NCI-H460 (cell line): ENCODE measurements at places on chromosomes 5 and 9. TPM values are rescaled to one million over a fixed set of nuclear protein-coding genes. Genes with fewer than 3 reads are reported as not detected.

The SPINK5 gene
- not detected in 2 replicates for total RNA-seq

The TMEM215 gene
- not detected in 2 replicates for total RNA-seq

The ARL14EPL gene
- not detected in 2 replicates for total RNA-seq

The URM1 gene
- total RNA-seq: 52.5 and 64.7 TPM in 2 replicates

The FAM240B gene
- not detected in 2 replicates for total RNA-seq

The GCNT4 gene
- total RNA-seq: 0.06 and 0.22 TPM in 2 replicates

GRCh38 chr9:5453673-5454072 lies 3.3 kb downstream of the CD274 start:
- DNase-seq: no peak

GRCh38 chr5:133404724-133405123 lies 207.6 kb downstream of the FSTL4 start:
- no peak for DNase-seq

DNA sequence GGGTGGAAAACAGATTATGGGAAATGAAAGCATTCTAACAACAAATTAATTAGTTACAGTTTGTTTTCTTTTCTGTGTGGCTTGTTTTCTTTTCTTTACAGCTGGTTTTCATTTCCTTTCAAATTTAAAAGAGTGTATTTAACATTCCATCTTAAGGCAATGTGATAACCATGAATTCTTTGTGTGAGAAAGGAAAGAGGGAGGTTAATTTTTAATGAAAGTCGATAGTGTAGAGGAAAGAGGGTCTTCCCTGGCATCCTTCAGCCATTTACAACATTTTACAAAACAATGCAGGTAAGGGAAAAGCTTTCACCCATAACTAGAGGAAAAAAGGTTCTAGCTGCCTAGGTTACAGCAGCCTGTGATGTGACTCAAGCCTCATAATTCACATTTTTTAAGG lies 43.9 kb upstream of the IL33 start:
- DNase-seq: no peak

- no peak for DNase-seq
Measured at GRCh38 chr5:168851902-168852321, 272.7 kb upstream of the PANK3 start.

- no peak for DNase-seq
Measured at GRCh38 chr5:125011419-125011818, 265.0 kb upstream of the ZNF608 start.

GRCh38 chr9:138049085-138049778 lies 171.7 kb downstream of the CACNA1B start:
- DNase-seq: no peak

GRCh38 chr5:52961274-52961681 lies 27.9 kb upstream of the ITGA2 start:
- no peak for DNase-seq

- DNase-seq: no peak
Measured at GRCh38 chr5:76529464-76530344, 93.5 kb downstream of the F2RL2 start.

GRCh38 chr5:144465441-144465840 lies 294.8 kb downstream of the KCTD16 start:
- DNase-seq: no peak

DNA sequence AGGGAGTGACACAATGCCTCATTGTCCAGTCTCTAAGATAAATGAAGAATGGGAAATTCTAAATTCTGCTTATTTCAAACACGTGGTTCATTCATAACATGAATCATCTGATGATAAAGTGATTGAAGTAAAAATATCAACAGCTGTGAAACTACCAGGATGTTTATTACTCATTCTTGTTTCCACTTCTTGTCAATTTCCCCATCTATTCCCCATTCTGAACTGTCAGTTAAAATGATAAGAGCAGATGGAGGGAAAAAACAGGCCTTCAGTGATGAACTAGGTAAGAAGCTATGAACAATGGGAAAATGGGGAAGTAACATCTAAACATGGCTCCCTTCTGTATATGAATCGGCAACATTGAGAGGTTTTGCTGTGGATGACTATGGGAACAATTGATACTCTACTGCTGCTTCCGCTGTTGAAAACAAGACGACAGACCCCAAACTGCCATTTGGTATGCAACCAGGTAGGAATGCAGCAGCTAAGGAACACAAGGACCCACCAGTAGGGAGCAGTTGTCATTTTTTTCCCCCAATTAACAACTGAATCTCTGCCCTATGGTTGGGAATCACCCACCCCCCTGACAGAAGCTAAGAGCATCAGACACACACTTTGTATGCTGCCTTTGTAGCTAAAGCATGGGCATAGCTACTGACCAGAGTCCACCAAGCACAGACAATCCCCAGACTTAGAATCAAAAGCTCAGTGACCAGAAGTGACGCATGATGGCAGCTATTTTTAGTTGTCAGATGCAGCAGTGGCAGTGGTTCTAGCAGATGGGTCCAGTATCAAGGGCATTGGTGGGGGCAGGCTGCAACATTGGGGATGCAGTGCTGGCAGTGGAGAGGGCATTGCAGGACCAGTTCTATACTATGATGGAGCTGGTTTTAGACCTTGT lies 52.9 kb upstream of the ZNF366 start:
- no peak for DNase-seq

DNA sequence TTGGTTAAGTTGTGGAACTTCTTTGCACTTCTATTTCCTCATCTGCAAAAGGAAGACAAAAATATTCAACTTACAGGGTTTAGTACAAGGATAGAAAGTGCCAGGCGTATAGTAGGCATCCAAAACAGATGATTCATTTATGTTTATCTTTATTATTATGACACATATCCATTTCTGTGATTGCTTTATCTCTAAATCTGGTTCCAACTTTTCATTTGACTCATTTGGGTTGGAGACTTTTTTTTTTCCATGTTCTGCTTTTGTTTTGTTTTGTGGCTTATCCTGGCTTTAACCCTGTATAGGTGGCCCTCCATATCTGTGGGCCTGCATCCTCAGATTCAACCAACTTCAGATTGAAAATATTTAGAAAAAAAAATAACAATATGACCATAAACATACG lies 186.7 kb upstream of the SLC24A2 start:
- no peak for DNase-seq

GRCh38 chr9:124761196-124761595 lies 9.9 kb downstream of the NR6A1 start:
- DNase-seq: no peak

- peak; percentile 32 for DNase-seq
Measured at GRCh38 chr9:105901514-105902109, 207.3 kb downstream of the TMEM38B start.

DNA sequence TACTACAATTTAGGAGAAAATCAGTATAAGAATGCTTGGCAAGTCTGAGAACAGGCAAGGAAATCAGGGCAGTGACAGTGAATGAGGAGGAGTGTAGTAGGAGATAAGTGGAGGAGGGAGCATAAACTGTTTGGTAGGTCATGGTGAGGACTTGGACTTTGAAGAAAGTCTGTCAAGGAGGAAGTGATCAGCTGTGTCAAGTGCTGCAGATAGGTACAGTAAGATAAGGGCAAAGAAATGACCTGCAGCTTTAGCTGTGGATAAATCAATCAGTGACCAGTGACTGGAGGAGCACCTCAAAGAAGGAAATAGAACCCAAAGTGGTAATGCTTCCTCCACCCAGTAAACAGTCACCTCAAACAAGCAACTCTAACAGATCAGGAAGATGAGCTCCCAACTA lies 106.3 kb downstream of the RAPGEF6 start:
- no peak for DNase-seq

GRCh38 chr5:34685485-34686165 lies 29.5 kb downstream of the RAI14 start:
- no peak for DNase-seq

- DNase-seq: no peak
Measured at GRCh38 chr5:98749046-98749445, 24.4 kb upstream of the RGMB start.

DNA sequence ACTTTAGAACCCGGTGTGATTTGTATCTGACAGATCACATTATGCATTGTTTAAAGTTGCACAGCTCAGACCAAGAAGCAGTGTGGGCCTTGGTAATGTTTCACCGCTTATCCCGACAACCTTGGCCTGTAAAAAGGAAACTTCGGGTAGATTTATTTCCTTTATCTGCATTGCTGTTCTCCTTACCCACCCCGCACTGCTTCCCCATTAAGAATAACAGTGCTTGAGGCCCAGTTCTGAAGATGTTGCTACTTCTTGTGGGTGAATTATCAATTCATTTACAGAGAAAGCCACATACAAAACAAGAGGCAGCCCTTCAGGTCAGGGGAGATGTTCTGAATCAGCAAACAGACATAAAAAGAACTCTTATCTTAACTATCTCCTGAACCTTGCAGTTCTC lies 8.4 kb downstream of the SMARCA2 start:
- DNase-seq: no peak

DNA sequence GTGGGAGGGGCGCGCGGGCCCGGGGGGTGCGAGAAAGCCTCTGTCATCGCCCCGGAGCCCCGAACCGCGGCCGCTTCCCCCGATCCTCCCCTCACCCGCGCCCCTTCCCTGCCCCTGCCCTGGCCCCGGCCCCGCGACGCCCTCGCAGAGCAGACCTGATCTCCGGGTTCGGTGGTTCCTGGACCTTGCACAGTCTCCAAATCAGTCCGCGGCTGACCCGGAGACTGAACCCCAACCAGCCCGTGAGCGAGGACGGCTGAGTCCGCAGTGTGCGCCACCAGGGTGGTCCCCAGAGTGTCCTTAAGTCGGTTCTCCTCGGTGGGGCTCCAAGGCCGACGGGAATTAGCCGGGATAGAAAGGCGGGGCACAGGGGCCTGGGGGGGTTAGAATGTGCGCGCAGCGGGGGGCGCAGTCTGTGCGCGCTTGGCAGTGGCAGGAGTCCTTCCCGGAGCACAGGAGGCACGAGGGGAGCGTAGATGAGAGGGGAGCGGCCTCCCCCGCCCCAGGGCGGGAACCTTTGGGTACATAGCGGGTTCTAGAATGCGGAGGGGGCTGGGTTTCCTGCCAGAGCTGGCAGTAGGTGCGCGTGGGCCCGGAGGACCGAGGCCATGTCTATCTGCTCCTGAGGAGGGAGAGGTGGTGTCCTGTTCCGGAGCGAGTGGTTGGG lies 779 bp downstream of the PKN3 start:
- DNase-seq: no peak
